Activated CD8-positive, alpha-beta memory T cell treated with anti-CD3 and anti-CD28 coated beads for 24 hours (primary cell): ENCODE measurements at places on chromosomes 1 and 21.

- DNase-seq, result no peak
Observed at GRCh38 chr1:64956733-64957441, 9.5 kb downstream of the JAK1 start.

GRCh38 chr1:201376464-201377374 lies 761 bp downstream of the TNNT2 start:
- DNase-seq, result no peak

GRCh38 chr1:232589111-232589811 lies 40.7 kb downstream of the SIPA1L2 start:
- DNase-seq, result no peak

GRCh38 chr21:20652846-20653245 lies 345.4 kb upstream of the NCAM2 start:
- DNase-seq, result no peak

GRCh38 chr1:19374083-19374801 lies 62.1 kb downstream of the SLC66A1 start:
- no peak for DNase-seq

DNA sequence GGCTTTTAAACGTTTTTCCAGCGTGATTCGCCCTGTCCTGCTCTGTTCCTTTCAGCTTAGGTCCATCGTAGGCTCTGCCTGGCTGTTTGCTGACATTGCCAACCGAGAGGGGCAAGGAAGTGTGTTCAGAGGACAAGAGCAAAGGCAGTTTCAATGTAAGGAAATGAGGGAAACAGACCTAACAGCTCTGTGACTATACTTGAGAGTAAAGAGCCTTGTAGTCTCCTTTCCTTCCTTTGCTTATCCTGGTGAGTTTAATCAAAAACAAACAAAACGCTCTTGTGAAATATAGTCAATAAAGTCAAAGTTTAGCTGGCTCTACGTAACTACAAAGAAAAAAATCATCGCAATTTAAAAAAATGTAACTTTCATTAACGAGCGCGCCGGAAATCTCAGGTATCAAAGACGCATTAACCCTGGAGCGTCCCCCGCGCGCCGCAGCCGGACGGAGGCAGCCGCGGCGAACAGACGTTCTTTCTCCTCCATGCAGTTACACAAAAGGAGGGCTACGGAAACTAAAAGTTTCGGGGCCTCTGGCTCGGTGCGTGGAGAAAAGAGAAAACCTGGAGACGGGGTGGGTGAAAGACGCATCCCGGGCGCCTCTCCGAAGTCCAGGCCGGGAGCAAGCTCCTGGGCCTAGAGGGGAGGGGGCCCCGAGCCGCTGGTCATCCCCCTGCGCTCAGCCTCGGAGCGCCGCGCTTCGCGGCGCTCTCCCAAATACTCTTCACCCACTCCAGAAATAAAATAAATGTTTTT lies 617 bp upstream of the ADGRL2 start:
- DNase-seq, result no peak

- no peak for DNase-seq
Observed at GRCh38 chr1:25581764-25582163, 34.8 kb upstream of the MAN1C1 start.

GRCh38 chr1:41639332-41639936 lies 155.0 kb upstream of the EDN2 start:
- peak; percentile 77 for DNase-seq

DNA sequence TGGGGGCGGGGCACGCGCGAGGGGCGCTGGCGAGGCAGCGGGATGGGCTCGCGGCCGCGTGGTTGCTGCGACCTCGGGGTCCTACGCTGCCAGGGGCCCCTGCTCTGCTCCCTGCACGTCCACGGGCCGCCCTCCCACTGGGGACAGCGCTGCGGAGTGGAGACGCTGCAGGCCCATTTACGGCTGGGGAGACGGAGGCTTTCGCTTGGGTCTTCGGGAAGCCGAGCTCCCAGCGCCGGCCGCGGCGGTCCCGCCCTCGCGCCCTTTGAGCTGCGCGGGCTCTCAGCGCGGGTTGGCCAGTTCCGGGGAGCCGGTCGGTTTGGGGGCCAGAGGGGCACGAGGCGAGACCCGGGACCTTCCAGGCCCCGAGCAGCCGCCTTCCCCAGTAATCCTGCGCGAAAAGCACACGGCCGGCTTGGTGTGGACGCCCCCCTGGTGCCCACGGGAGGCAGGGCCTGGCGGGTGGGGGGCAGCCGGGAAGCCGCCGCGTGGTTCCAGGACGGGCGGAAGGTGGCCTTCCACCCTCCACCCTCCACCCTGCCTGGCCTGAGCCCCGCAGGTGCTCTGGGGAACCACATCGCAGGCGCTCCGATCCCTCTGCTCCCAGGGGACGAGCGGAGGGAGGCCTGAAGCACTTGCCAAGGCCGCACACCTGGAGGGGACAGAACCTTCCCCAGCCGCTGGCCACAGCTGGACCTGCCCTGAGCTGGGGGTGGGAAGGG lies 570 bp upstream of the PEX10 start:
- DNase-seq, result peak; percentile 81

DNA sequence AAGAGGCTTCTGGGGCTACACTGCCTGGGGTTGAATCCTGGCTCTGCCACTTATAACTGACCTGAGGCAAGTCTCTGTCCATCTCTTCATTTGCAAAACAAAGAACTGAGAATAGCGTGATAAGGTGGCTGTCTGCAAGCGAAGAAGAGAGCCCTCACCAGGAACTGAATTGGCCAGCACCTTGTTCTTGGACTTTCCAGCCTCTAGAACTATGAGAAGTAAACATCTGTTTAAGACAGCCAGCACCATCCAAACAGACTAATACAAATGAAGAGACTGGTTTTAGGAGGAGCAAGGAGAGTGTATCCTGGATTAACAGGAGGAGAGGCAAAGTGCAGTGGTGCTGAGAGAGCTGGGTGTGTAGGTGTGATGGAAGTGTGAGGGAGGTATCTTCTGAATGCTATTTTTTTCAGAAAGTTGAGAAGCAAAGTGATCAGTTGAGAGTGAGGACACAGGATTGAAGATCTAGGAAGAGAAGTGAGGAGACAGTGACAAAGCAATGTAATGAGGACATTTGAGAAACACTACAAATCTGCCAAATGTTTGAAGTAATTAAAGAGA lies 59.3 kb downstream of the CD58 start:
- DNase-seq, result no peak

DNA sequence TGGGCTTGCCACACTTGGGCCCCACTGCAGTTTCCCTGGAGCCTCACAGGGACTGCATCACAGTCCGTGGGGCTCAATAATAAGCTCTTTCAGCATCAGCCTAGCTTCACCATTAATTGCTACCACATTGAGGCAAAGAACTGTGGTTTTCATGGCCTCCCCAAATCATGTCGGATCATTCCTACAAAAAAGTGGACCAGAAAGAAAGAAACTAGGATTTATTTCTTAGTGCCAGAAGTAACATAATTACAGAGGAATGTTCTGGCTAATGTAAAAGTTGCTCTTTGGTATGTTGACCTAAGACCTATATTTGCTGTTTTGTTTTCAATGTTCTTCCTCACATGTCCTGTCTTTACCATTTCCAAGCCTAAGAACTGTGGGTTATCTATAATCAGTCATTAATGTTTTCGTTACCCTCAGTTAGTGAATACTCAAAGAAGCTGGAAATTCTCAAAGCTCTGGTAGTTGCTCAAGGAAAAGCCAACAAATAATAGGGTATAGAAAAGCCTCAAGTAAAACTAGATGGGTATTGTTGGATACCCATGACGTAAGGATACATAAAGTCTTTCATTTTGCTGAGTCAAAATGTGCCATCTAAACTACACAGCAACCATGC lies 173.9 kb downstream of the LTN1 start:
- no peak for DNase-seq

GRCh38 chr1:112253366-112253765 lies 142.6 kb upstream of the CTTNBP2NL start:
- DNase-seq, result no peak

- no peak for DNase-seq
Observed at GRCh38 chr1:155940993-155941844, at the start of gene RXFP4. TSS of gene RXFP4 (plus strand) at chr1:155941638. CDS start at chr1:155941710, 72 bp downstream.

GRCh38 chr1:26278724-26279455 lies 996 bp upstream of the SH3BGRL3 start:
- DNase-seq, result peak; percentile 76

DNA sequence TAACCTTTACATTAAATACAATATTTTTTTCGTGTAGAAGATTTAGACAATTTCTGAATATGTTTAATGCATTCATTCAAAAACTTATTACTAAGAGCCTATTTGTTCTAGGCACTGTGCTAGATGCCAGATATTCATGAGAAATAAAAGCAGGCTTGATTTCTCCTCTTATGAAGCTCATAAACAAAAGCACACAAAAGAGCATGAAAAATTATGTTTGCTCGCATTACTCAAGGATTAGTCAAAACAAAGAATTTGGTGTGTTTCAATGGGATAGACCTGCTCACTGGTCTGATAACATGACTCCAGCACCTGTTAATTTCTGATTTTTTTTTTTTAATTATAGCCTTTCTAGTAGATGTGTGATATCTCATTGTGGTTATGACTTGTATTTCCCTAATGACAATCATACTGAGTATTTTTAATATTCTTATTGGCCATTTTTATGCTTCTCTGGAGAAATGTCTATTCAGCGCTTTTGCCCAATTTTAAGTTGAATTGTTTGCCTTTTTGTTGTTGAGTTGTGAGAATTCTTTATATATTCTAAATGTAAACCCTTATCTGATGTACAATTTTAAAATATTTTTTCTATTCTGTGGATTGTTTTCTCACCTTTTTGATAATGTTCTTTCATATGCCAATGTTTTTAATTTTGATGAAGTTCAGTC lies 382.3 kb upstream of the ADGRL4 start:
- DNase-seq, result no peak

DNA sequence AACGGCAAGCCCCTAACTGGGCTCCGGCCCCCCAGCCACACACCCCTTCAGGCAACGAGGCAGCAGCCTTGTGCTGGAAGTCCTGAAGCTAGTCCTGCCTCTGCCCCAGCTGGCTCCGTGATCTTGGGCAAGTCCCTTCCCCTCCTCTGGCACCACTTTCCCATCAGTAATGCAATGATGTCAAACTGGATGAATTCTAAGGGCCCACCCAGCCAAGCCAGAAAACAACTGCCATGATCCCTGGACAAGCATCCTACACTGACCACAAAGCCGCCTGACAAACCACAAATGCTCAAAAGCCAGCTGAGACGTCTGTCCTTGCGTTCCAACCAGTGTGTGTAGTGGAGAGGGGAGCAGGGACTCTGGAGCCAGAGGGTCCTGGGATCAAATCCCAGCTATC lies 26.8 kb downstream of the IFFO2 start:
- DNase-seq, result no peak
